Hindlimb muscle (tissue), 1 donor: ENCODE measurements at places on chromosomes 2 and 18.

GRCh38 chr2:2389215-2389614 lies 58.1 kb upstream of the MYT1L start:
- no peak for DNase-seq

DNA sequence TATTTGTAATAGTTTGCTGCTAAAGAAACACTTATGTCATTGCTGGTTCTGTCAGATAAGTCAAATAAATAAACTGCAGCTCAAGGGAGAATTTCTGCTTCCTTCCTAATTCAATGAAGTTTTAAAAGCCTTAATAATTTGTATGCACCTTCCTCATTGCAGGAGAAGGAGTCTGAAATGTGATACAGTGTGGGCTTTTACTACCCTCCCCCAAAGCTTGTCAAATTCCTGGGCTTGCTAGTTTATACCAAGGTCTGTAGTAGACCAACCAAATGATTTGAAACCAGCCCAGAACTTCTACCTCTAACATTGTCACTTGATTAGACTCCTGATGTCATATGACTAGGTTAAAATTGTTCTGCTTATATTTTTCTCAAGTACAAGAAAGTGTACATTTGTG lies 131.8 kb downstream of the DTNA start:
- DNase-seq, result no peak

DNA sequence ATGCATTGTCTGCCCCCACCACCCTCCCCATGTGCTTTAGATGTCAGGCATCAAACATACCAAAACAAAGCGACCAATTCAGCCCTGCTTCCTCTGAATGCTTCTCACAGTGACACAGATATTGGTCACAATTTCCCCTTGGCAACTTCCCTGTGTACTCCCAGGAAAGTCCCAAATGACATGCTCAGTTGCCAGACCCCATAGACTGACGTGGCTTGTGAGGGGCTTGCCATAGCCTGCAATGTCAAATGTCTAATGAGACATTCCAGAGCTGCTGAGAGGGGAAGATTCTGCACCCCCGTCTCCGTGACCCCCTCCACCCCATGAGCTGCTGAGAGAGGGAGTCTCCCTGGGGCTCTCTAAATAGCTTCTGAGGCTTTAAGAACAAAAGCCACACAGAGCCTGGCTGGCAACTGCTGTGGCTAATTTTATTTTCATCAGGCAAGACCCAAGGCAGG lies 47.3 kb downstream of the RFTN2 start:
- DNase-seq, result peak; percentile 6

- DNase-seq, result no peak
Measured at GRCh38 chr2:120976501-120977307, 241.0 kb downstream of the GLI2 start.

GRCh38 chr2:158966312-158966711 lies 2.1 kb upstream of the TANC1 start:
- no peak for DNase-seq

- no peak for DNase-seq
Measured at GRCh38 chr2:43480874-43481273, 115.0 kb downstream of the THADA start.
